Left cardiac atrium (tissue), 4 donors: ENCODE measurements at places on chromosomes 1 and 21. TPM values are rescaled to one million over a fixed set of nuclear protein-coding genes. Genes with fewer than 3 reads are reported as not detected.

The AIM2 gene
- 0.50 TPM for total RNA-seq

The CSMD2 gene
- 0.29 TPM for total RNA-seq

The LYSMD1 gene
- 10.3 TPM for total RNA-seq

The CELA2A gene
- not detected for total RNA-seq

The BSND gene
- total RNA-seq, result not detected

The CFAP74 gene
- total RNA-seq, result not detected

The GPR153 gene
- total RNA-seq, result 9.7 TPM
